ENCODE measurements at places on chromosomes 2 and 18.
A peak's percentile ranks its signal among the peaks of the same experiment; 100 is the strongest.

DNA sequence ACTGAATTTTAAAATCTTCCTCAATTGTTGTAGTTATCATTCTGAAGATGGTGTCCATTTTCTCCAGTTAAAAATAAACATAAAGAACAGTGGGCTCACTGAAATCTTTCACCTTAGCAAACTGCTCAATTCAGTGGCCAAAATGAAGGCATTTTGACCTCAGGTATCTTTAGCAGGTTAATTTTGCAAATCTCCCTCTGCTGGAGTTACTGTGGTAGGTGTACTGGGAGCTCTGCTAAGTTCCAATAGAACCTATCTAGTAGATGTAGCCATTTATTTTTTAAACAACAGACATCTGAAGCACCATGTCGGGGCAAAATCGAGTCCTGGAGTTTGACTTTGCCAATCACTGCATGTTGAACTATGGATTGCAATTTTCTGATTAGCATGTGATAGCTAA, 177.1 kb downstream of the IRS1 start:
- DNase-seq: no peak

- no peak for DNase-seq
Measured at GRCh38 chr2:184006998-184007397, 591.3 kb upstream of the ZNF804A start.

- no peak for DNase-seq
Measured at GRCh38 chr2:70141212-70141901, 49.5 kb downstream of the C2orf42 start.

- DNase-seq: no peak
Measured at GRCh38 chr18:63960891-63961290, 9.0 kb upstream of the SERPINB8 start.

DNA sequence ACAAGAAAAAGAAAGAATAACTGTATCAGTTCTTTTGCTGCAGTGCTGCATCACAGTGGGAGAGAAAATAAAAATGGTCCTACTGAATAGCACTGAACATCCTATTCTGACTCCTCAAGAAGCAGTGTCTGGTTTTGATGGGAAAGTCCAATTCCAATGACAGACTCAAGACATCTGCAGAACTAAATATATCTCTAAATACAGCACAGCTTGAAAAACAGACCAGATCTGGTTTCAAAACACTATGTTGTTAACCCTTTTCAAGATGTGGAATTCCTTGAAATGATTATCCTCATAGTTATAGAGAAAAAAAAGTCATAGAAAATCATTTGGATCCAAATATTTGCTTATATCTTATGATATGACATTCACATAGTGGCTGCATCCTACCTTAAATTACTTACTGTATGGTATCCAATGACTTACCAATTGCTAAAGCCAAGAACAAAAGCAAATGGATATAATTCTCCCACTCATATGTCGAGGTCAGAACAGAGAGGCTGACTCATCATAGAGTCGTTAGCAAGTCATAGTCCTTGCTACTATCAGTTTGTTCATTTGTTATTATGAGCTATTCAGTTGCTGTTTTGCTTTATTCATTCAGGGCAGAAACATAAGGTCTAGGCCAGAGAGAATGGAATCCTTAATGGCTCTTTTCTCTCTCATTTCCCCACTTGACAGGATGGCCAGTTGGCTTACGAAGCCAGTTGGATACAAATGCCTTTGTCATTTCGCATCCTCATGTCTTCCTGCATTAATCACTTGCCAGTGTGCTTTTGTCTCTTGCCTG, 62.5 kb upstream of the ACVR2A start:
- DNase-seq: no peak

DNA sequence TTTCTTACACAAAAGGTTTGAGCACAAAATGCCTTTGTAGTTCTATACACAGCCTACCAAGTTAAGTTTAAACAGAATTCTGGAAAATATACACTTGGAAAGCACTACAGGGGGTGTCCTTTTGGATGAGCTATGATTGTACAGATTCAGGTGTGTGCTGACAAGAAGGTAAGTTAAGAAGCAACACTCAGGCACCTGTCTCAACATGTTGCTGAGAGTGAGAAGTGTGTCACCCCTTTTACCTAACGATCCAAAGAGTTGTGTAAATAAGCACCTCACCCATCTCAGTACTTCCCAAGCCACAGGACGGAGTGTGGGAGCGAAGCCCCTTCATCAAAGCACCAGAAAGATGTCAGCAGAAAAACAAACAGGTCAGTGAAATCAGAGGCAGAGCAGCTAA, 109.5 kb upstream of the DAPL1 start:
- DNase-seq: no peak

- DNase-seq: no peak
Measured at GRCh38 chr2:189218236-189218635, 38.7 kb upstream of the COL5A2 start.

GRCh38 chr18:75638776-75639471, 211.4 kb upstream of the SMIM21 start:
- no peak for DNase-seq

DNA sequence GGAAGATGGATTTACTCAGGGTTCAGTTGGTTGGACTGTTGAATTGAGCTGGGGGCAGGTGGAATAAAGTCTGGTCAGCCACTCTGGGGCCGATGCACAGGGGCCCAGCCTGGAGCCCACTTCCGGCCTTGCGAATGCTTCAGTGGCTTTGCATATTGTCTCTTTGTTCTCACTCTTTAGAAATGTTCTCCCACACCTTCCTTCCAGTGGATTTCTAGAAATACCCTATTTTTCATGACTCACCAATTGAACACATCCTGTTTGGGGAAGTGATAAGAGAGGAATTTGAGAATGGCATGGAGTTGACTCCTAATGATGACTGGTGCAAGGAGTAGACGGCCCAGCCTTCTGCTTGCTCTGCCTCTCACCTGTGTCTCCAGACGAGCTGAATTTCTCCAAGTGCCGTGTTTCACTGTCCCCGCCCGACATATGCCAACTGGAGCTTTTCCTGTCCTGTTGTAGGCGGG, 28.1 kb downstream of the ASAP2 start:
- DNase-seq: no peak

- DNase-seq: no peak
Measured at GRCh38 chr2:10588931-10589330, 100.8 kb downstream of the NOL10 start.

GRCh38 chr18:62464266-62464665, 58.6 kb upstream of the ZCCHC2 start:
- no peak for DNase-seq

DNA sequence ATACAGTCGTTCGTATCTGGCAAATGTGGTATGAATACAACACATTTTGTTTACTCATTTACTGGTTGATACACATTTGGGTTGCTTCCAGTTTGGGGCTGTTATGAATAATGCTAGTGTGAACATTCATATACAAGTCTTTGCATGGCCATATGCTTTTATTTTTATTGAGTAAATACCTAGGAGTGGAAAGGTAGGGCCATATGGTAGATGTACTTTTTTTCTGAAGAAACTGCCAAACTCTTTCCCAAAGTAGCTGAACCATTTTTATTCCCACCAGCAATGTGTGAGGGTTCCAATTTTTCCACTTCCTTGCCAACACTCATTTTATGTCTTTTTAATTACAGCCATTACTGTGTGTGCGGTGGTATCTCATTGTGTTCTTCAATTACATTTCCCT, 496.2 kb upstream of the NRXN1 start:
- no peak for DNase-seq

GRCh38 chr2:183078163-183078463, 434 bp upstream of the DUSP19 start:
- peak; percentile 40 for DNase-seq

DNA sequence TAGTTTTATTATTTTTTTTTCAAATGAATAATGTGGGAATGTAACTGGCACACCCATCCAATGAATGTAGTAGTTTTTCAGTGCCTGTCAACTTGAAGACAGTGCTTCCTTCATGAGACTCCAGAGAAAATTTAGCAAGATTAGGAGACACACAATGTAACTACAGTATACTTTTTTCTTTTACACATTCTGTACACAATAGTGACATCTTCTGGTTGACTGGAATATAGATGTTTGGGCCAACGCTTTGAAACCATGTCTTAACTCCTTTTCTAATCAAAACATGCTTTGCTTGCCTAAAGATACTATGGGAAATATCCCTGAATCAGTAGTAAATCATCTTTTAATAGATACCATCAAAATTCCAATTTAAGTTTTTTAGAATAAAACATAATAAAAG, 229.5 kb upstream of the ZC3H15 start:
- DNase-seq: peak; percentile 32

GRCh38 chr2:237432484-237433092, 18.6 kb upstream of the COL6A3 start:
- DNase-seq: no peak

DNA sequence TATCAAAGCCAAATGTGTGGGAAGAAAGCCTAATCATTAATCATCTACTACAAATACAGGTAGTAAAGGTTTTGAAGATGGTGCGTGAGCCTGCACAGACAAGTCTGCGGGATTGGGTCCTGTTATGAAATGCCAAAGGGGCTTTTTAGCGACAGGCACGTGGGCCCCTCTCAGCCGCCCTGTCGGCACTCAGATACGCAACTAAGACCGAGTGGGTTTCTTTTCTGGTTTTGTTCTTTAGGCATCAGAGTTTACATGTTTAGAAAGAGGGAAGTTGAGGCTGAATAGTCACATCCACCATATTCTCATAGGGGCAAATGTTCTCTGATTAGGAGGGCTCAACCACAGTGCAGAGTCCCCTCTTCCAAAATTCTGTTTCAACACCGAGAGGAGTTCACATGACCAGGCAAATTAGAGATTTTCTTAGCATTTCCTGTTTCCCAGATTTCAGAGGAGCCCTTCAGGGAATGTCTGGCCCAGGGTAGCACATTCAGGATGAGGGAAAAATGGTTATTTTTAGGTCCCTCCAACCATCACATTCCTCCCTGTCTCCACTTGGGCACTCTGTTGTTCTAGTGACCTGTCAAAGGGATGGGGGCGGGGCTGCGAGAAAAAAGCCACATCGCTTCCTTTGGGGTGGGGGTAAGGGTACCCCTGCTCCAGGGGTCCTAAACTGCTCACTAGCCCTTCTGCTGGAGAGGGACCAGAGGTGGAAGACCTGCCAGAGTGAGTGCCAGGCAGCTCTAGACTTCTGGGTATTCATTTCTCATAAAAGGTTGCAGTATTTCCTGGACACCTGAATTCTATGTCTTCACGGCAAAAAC, 159.2 kb downstream of the BCL2 start:
- DNase-seq: no peak

DNA sequence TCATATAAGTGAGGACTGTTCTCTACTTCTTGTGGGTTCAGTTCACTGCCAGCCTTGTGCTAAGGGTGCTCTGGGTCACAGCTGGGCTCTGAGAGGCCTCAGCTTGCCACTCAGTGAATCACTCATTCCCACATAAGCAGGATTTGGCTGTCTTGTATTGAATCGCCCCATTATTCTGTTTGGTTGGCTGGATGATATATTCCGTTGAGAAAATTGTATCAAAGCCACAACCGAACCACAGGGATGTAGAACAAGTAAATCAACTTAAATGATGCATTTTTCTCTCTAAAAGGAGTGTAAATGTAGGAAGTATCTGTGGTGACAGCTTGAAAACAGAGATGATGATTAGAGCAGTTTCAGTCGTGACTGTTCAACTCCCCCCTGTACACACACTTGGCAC, 39.6 kb downstream of the TTC39C start:
- DNase-seq: no peak

GRCh38 chr18:35024965-35025364, 16.2 kb upstream of the MAPRE2 start:
- DNase-seq: no peak

GRCh38 chr2:59250307-59250677, 1009.2 kb upstream of the FANCL start:
- no peak for DNase-seq

GRCh38 chr2:197952540-197953202, 148.3 kb downstream of the PLCL1 start:
- DNase-seq: no peak

DNA sequence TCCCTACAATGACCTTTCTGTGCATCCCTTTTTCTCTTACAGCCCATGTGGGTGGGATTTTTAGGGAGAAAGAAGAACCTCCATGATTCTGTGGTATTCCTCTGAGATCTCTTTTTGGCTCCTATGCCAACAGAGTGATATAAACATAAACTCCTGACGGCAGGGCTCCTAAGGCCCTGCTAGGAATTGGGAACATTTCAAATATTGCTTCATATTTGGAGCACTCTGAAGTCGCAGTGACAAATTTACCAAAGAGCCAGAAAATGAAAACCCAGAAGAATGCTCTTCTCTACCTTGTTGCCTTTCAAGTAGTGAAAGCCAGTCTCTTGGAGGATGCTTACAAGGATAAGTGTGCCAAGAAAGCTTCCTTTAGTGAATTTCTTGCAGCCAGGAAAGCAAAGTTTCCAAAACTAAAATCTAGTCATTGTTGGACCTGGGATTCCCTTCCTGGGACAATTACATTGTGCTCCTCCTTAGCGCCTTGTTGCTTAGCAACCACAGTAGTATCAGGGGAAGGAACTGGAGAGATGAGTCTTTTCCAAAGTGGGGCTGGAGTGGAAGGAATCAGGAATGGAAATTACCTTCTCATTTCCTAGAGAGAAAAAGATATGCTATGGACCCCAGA, 7.3 kb upstream of the SETBP1 start:
- no peak for DNase-seq

DNA sequence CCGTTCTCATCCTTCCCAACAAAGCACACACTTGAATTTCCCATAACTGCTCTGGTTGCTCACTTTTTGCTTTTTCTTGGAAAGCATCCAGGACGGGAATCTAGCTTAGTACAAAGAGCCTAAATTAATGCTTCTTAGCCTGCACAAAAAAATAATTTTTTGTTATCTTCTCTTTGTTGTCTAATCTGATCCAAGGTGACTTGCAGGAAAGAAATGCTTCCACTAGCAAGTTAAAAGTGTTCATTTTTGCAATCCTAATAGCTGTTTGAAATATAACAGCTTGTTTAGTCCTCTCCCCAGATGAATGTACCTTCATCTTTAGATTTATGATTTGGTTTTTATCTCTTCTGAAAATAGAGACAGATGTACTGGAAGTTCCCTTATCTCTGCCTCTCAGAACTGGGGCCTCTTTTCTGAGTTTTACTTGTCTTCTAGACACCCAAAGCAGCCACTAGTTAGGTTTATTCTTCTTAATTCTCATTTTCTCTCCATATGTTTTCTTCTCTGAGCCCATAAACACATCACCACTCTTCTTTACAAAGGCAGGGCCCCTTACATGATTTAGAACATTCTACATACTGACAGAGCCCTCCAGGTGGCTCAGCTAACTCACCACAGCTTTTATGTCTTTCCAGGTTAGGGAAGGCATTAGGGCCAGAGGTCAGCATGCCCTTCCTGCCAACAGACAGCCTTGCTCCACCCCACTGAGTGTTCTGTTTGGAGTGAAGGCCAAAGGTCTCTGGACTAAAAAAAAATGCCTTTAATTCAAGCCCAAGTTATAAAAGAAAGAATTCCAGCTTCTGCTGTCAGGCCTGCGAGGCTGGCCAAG, 74.7 kb upstream of the MAP4K3 start:
- DNase-seq: no peak

GRCh38 chr2:2171624-2172023, 159.5 kb downstream of the MYT1L start:
- DNase-seq: no peak

All from RPMI8226 (cell line).